Right lobe of liver (tissue), 6 donors: ENCODE measurements at places on chromosomes 5 and 9. TPM values are rescaled to one million over a fixed set of nuclear protein-coding genes. Genes with fewer than 3 reads are reported as not detected.

DNA sequence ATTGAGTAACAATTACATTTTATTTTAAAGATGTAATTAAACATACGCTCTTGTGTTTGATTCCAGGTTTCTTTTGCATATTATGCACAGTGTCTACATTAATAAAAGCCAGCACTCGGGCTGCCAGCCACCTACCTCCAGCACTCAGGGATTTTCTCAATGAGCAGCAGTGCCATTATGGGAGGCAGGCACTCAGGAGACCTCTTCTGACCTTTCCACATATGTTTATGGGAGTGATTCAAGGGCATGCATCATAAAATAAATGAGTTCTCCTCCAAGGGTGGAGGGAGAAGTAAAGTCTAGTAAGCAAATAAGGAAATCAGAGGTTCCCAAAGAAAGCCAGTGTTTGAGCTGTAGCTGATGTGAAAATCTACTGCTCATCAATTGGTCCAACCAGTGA is 119.8 kb upstream of the IRX2 start:
- H3K4me3 ChIP-seq, result no peak overlapping the region
- no peaks in the 10 kb centered on the region for H3K36me3 ChIP-seq
- no peaks in the 10 kb centered on the region for H3K4me1 ChIP-seq
- H3K27ac ChIP-seq, result no peak overlapping the region
- no peaks in the 10 kb centered on the region for H3K27me3 ChIP-seq

DNA sequence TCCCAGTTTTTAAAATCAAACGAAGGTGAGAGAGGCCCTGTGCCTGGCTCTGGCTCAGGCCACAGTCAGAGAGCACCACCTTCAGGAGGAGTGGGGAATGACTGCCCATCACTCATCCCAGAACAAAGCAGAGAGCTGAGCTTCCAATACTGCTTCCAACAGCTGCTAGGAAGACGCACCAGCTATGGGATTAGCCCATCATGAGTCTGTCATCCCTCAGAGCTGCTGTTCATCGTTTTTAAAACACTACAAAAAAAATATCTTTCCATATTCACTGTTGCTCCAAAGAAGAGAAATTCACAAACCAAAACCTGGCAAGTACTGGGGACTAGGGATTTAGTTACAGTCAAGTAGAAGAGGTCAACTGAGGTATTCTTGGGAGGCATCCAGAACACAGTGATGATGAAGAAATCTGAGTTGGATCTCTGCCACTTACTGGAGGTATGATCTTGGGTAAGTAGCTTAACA is 102.4 kb downstream of the CDK5RAP2 start:
- H3K27me3 ChIP-seq, result no peaks in the 10 kb centered on the region
- no peak overlapping the region for H3K27ac ChIP-seq
- H3K36me3 ChIP-seq, result peaks cover 6% of the 10 kb centered on the region
- H3K4me1 ChIP-seq, result peaks cover 5% of the 10 kb centered on the region

DNA sequence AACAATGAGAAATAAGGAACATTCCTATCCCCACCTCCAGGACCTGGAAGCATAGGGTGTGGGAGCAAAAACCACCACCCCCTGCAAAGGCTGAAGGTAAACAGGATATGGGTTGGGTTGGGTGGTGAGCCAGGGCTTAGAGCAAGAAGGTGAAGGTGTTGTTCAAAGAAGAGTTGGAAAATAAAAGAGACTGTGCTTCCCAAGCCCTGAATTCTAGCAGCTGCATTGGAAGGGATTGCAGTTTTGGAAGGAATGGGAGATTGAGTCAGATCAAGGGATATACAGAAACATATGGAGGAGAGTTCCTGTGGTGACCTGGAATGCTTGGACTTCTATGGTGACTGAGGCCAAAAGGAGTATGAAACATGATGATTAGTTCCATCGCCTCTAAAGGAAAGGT is 24.7 kb upstream of the MTAP start:
- H3K36me3 ChIP-seq, result no peaks in the 10 kb centered on the region
- no peak overlapping the region for H3K27ac ChIP-seq
- no peaks in the 10 kb centered on the region for H3K4me1 ChIP-seq

GRCh38 chr5:120043431-120043830 is 414.1 kb downstream of the FAM170A start:
- H3K4me1 ChIP-seq, result no peaks in the 10 kb centered on the region
- H3K36me3 ChIP-seq, result no peaks in the 10 kb centered on the region

GRCh38 chr5:157541447-157542118 is 34.0 kb downstream of the ADAM19 start:
- no peaks in the 10 kb centered on the region for H3K4me1 ChIP-seq
- no peaks in the 10 kb centered on the region for H3K36me3 ChIP-seq
- H3K27ac ChIP-seq, result peak overlapping the region; percentile 38
- H3K4me3 ChIP-seq, result no peak overlapping the region
- no peak for DNase-seq

DNA sequence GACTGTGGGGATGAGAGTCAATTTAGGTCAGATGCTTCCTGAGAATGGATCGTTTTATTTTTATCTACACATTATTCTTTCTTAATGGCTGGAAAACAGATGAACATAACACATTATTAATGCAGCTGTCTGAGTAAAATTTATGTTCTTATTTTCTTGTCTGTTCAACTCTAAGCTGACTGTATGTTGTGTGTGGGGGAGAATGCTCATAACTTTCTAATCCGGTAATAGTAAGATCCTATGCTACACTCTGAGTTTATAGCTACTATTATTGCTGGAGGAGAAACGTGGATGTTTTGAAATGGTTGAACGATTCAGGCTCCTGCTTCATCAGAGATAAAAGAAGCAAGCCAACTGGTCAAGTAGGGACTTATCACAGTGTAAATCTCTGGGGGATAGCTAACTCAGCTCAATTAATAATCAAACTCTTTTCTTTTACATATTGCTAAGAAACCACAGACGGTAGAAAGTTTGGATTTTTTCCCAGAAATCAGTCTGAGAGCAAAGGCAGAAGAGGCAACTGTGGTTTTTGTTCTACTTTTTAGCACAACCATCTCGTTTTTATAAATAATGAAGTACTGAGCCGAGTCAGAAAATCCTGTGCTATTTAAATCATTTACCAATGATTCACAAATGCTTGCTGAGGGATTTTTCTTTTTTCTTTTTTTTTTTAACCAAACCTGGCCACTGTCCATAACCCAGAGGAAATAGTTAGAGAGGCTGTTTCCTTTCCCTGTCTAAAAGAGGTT is 265.0 kb upstream of the FAM174A start:
- H3K4me1 ChIP-seq, result no peaks in the 10 kb centered on the region
- no peak for DNase-seq
- H3K36me3 ChIP-seq, result no peaks in the 10 kb centered on the region
- H3K27me3 ChIP-seq, result no peaks in the 10 kb centered on the region

- H3K36me3 ChIP-seq, result no peaks in the 10 kb centered on the region
- H3K4me1 ChIP-seq, result no peaks in the 10 kb centered on the region
- H3K27me3 ChIP-seq, result no peaks in the 10 kb centered on the region
- H3K27ac ChIP-seq, result no peak overlapping the region
- no peak for DNase-seq
Measured at GRCh38 chr5:99590806-99591205, 662.0 kb upstream of the CHD1 start.

GRCh38 chr5:65776441-65777141 is 54.6 kb downstream of the NLN start:
- no peaks in the 10 kb centered on the region for H3K36me3 ChIP-seq
- H3K27me3 ChIP-seq, result no peaks in the 10 kb centered on the region
- no peak for DNase-seq

- no peak overlapping the region for H3K27ac ChIP-seq
- no peak for DNase-seq
- no peaks in the 10 kb centered on the region for H3K36me3 ChIP-seq
- peaks cover 9% of the 10 kb centered on the region for H3K4me1 ChIP-seq
- no peak overlapping the region for H3K4me3 ChIP-seq
- H3K27me3 ChIP-seq, result no peaks in the 10 kb centered on the region
Measured at GRCh38 chr5:65914641-65915196, 11.7 kb upstream of the ERBIN start.

GRCh38 chr9:128168731-128169308 is 8.8 kb downstream of the BBLN start:
- no peak overlapping the region for H3K27ac ChIP-seq
- H3K36me3 ChIP-seq, result peaks cover 37% of the 10 kb centered on the region
- H3K4me1 ChIP-seq, result no peaks in the 10 kb centered on the region
- no peak overlapping the region for H3K4me3 ChIP-seq
- H3K27me3 ChIP-seq, result no peaks in the 10 kb centered on the region
- DNase-seq, result no peak

DNA sequence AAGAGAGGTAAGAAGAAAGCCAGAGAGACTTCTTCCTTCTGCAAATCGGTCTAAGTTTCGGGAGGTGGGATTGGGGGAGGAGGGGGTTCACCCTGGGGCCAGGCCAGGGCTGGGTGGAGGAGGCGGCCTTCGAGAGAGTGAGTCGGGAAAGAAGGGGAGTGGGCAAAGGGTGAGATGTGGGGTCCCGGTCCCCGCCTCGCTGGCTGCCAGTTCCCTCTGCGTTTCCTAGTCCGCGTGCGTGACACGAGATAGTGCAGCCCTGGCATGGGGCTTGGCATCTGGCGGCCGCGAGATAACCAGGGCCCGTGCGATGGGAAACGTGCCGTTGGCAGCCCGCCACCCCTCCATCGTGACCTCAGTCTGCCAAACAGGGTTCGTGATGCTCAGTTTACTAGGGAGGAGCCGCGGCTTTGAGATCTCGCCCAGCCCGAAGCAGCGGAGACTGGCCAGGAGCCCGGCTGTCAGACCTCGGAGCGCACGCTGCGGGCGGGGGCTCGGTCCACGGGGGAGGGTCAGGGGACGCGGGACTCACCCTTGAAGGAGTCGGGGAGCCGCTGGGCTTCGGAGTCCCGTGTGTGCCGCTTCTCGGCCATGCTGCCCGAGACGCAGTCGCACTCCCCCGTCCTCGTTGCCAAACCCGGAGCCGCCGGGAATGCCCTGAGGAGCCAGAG is at the start of gene STOM:
STOM (minus strand) TSS at position 656 of the 671 bp plus-strand sequence; CDS start at position 593, 63 bp downstream.
- peak within 1 kb of the TSS; percentile 97 for H3K27ac ChIP-seq
- H3K4me1 ChIP-seq, result peaks cover 63% of the 10 kb centered on the region
- H3K36me3 ChIP-seq, result no peaks in the 10 kb centered on the region
- DNase-seq, result peak; percentile 89
- peak within 1 kb of the TSS; percentile 76 for H3K4me3 ChIP-seq

GRCh38 chr9:25117791-25118190 is 560.5 kb downstream of the TUSC1 start:
- DNase-seq, result no peak
- no peaks in the 10 kb centered on the region for H3K27me3 ChIP-seq
- no peak overlapping the region for H3K4me3 ChIP-seq
- no peaks in the 10 kb centered on the region for H3K36me3 ChIP-seq

GRCh38 chr5:133293960-133294359 is 242.1 kb downstream of the HSPA4 start:
- H3K27me3 ChIP-seq, result no peaks in the 10 kb centered on the region
- H3K4me1 ChIP-seq, result no peaks in the 10 kb centered on the region
- H3K27ac ChIP-seq, result no peak overlapping the region
- DNase-seq, result no peak

- H3K36me3 ChIP-seq, result no peaks in the 10 kb centered on the region
- H3K4me1 ChIP-seq, result no peaks in the 10 kb centered on the region
- H3K4me3 ChIP-seq, result no peak overlapping the region
- DNase-seq, result no peak
- no peak overlapping the region for H3K27ac ChIP-seq
Measured at GRCh38 chr5:131491749-131492148, 143.3 kb downstream of the RAPGEF6 start.

DNA sequence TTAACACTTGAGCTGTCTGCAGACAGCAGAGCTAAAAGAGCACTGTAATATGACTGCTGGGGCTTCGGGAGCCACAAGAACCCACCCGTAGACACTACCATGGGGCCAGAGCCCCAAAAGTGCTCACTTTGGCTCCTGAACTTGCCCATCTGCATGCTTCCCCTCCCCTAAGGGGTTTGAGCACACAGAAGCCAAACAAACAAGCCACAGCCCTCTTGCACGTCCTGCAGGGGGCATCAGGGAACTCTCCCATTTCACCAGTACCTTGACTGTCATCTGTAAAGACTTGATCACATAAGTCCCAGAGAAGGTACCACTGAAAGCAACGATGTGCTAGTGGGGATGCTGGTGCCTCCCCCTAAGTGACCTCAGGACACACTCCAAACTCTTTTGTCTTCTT is 681.8 kb downstream of the SEMA5A start:
- no peaks in the 10 kb centered on the region for H3K4me1 ChIP-seq
- H3K27me3 ChIP-seq, result no peaks in the 10 kb centered on the region

DNA sequence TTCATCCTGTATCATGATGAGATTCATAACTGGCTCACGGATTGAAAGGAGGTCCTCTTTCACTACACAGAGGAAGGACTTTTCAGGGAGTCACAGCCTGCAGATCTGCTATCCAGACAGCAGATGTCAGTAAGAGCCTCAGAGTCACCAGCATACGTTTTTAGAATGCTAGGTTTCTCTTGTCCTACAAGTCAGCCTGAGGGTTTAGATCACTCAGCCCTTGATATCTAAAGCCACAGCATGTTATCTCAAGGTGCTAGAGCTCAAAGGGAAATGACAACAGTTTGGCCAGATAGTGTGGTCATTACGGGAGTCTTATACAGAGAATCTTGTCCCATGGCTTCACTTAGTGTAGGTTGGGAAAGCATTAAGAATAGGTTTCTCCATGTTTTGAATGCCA is 30.9 kb upstream of the SLC46A2 start:
- H3K36me3 ChIP-seq, result no peaks in the 10 kb centered on the region
- no peaks in the 10 kb centered on the region for H3K4me1 ChIP-seq

DNA sequence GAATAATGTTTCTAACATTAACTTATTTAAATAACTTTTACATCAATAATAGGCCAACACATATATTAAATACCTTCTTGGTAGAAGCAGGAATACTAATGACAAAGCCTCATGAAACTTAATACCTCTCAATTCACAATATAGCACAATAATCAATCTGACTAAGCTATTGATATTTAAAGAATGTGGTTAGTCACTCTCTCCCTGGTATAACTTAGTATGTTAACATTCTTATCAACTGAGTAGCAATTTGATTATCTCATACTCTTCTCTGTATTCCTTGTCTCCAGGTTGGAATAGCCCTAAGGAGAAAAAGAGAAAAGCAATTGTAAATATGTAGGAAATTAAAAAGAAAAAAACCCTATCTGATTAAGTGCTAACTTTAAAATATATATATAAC is 4.9 kb upstream of the PGGT1B start:
- no peaks in the 10 kb centered on the region for H3K27me3 ChIP-seq
- H3K4me3 ChIP-seq, result no peak overlapping the region
- no peak for DNase-seq
- no peak overlapping the region for H3K27ac ChIP-seq
- no peaks in the 10 kb centered on the region for H3K36me3 ChIP-seq

- no peaks in the 10 kb centered on the region for H3K27me3 ChIP-seq
- H3K4me3 ChIP-seq, result no peak overlapping the region
- DNase-seq, result no peak
- no peak overlapping the region for H3K27ac ChIP-seq
Measured at GRCh38 chr5:81767938-81768337, 17.0 kb upstream of the SSBP2 start.

GRCh38 chr5:146475190-146475780 is 28.2 kb downstream of the TCERG1 start:
- H3K4me3 ChIP-seq, result no peak overlapping the region
- H3K4me1 ChIP-seq, result no peaks in the 10 kb centered on the region
- no peaks in the 10 kb centered on the region for H3K36me3 ChIP-seq
- H3K27ac ChIP-seq, result no peak overlapping the region

- no peaks in the 10 kb centered on the region for H3K4me1 ChIP-seq
- no peak for DNase-seq
- no peaks in the 10 kb centered on the region for H3K36me3 ChIP-seq
- H3K27me3 ChIP-seq, result no peaks in the 10 kb centered on the region
Measured at GRCh38 chr5:5315068-5315980, 107.2 kb upstream of the ICE1 start.

The MEGF10 gene
- total RNA-seq, result 0.81 TPM

The RC3H2 gene
- total RNA-seq, result 14.1 TPM

The ZSWIM6 gene
- total RNA-seq, result 2.8 TPM

The HTR1A gene
- 0.18 TPM for total RNA-seq

The CDC20B gene
- total RNA-seq, result not detected

The IFNK gene
- total RNA-seq, result not detected

The IL33 gene
- 8.7 TPM for total RNA-seq

The CCL28 gene
- 1.3 TPM for total RNA-seq

The TMEM38B gene
- total RNA-seq, result 16.9 TPM
